ENCODE measurements at places on chromosomes 7 and 10. TPM values are rescaled to one million over a fixed set of nuclear protein-coding genes. Genes with fewer than 3 reads are reported as not detected.
A peak's percentile ranks its signal among the peaks of the same experiment; 100 is the strongest.

PLEKHS1 gene
- not detected for total RNA-seq

ARHGEF5 gene
- total RNA-seq: 37.2 TPM

DNA sequence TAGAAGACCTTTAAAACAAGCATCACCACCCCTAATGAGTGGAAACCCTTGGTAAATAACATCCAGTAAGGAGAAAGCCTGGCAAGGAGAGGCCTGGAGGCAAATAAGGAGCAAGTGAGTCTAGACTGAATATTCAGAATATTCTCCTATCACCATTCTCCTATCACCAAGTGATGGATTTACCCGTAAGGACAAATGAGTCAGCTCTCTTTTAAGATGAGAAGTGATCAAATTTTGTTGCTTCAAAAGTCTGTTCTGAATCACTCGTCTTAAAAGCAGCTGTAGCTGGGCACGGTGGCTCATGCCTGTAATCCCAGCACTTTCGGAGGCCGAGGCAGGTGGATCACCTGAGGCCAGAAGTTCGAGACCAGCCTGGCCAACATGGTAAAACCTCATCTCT lies 28.4 kb downstream of the KIAA1549 start:
- no peak for DNase-seq

NRP1 gene
- 24.0 TPM for total RNA-seq

DNA sequence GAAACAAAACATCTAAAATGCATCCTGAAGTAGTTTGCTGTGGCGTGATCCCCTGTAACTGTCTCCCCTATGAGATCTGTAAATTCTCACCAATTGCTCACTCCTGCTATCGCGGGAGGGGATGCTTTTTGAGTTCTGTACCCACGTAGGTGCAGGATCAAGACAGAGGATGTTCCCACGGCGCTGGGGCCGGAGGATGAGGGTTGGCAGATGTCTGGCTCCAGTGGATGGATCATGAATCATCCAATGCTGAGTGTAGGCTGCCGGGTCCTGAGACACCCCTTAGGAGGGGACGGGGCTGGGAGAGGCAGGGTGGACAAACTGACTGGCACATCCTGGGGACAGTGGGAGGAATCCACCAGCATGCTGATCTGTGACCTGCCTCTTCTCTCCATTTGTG lies 224.4 kb downstream of the USP6NL start:
- no peak for DNase-seq

DNA sequence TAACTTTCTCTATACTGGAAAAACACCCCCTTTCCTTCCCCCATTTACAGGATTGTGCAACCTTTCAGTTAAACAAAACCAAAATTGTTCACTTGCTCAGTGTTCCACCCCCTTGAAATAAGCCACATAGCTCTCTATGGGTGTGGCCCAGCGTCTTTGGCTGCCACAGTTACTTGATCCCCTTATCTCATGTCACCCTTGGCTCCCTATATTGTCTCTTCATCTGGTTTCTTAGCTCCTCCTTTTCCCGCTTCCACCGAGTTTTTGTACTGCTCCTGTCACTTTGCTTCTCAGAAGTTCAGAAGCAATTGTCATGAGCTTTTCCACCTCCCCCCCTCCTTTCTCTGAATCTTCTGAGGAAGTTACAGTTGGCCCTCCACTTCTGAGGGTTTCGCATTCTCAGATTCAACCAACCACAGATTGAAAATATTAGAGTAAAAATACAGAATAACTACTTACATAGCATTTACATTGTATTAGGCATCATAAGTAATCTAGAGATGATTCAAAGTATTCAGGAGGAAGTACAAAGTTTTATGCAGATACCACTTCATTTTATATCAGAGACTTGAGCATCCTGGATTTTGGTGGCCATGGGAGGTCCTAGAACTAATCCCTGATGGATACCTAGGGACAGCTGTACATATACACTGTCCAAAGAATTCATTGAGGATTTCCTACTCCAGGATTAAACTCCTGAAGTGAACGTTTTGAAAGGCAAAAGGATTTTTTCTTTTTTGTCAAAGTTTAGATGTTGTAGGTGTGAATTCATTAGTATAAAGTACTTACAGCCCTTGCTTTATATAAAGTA lies 60.4 kb downstream of the ADD3 start:
- DNase-seq: peak; percentile 63

GRCh38 chr7:107439025-107439424 lies 30.8 kb upstream of the GPR22 start:
- no peak for DNase-seq

DNA sequence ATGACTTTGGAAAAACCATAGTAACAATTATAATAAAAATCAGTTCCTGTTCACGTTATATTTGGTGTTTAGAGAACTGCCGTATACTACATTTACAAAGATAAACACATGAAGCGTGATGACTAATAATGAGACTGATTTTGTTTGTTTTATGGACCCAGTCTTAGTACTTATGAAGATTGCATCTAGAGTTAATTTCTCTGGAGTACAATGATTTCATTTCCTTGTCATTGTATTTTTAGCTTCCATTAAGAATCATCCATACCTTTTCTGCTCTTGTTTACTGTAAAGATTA lies 2.9 kb downstream of the RBM20 start:
- no peak for DNase-seq

GRCh38 chr10:110324201-110324804 lies 19.6 kb upstream of the SMNDC1 start:
- DNase-seq: peak; percentile 62

OR2A7 gene
- total RNA-seq: 4.1 TPM

GRCh38 chr10:11535346-11535959 lies 76.0 kb downstream of the USP6NL start:
- DNase-seq: no peak

DNA sequence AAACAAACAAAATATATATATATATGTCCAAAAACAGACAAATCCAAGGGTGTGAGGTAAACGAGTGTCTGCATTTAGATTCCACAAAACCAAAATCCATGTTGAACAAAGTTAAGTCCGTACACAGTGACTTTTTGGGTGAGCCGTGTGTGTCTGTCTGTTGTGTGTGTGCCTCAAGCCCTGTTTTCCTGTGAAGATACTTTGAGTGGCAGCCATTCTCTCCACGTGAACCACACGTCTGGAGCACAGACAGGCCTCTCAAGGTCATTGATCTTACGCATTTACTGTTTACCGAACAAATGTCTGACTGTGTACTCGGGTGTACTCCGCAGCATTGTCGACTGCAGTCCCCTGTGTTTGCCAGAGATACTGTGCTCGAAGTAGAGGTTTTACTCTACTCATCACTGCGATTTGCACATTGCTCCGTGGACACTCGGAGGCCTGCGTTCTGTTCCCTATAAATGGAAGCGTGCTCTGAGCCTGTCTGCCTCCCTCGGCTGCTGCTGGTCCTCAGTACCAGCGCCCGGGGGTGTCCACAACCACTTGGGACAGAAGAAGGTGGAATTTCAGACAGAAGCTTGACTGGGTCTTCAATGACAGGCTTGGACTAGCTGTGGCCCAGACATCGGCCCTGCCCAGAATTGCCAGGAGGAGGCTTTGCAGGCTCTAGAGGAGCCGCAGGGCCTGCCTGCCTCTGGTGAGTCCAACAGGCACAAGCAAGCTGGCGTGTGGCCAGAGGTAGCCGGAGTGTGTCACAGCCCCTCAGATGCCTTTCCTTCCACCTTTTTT lies 22.1 kb downstream of the CYP17A1 start:
- DNase-seq: no peak

DNA sequence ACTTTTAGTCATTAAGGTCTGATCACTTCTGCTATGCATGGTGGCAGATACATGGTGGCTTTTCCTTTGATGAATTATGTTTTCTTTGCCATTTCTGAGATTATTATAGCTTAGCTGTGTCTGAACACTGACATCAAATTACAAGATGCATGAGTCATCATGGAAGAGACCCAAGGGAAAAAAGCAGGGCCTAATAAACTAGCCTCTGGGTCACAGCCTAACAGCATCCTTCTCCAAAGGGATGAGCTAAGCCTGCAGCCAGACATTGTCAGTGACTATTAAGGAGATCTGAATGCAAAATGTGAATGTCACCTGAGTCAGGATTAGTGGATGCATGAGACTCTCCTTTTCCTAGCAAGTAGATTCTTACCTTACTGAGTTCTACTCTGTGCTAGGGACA lies 19.1 kb upstream of the OGDHL start:
- no peak for DNase-seq

- DNase-seq: no peak
Measured at GRCh38 chr7:39417642-39418041, 148.6 kb upstream of the YAE1 start.

DNA sequence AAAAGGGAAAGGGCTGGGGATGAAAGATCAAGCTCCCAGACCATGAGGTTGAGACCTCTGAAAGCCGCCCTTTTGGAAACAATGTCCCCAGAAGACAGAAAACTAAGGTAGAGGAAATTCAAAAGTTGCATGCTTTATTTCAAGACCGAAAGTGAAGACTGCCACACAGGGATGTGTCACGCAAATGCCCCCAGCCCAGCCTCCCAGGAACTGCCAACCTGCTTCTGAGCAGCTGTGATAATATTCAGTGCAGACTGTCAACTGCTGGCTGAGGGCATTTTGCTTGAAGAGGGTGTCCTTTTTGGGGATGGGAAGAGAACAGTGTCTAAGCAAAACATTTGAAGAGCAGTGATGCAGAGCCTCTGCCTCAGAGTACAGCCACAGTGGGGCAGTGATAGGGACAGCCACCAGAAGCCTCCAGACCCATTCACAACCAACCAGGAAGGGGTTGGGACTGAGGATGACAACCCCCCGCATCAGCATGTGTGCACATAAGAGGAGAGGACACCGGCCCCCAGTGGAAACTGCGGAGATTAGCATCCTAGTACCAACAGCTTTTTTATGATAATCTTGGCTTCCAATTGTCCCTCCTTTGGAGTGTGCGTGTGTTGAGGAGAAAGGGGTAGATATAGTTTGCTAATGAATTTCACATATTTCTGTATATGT lies 34.7 kb upstream of the NFE2L3 start:
- DNase-seq: peak; percentile 53

DNA sequence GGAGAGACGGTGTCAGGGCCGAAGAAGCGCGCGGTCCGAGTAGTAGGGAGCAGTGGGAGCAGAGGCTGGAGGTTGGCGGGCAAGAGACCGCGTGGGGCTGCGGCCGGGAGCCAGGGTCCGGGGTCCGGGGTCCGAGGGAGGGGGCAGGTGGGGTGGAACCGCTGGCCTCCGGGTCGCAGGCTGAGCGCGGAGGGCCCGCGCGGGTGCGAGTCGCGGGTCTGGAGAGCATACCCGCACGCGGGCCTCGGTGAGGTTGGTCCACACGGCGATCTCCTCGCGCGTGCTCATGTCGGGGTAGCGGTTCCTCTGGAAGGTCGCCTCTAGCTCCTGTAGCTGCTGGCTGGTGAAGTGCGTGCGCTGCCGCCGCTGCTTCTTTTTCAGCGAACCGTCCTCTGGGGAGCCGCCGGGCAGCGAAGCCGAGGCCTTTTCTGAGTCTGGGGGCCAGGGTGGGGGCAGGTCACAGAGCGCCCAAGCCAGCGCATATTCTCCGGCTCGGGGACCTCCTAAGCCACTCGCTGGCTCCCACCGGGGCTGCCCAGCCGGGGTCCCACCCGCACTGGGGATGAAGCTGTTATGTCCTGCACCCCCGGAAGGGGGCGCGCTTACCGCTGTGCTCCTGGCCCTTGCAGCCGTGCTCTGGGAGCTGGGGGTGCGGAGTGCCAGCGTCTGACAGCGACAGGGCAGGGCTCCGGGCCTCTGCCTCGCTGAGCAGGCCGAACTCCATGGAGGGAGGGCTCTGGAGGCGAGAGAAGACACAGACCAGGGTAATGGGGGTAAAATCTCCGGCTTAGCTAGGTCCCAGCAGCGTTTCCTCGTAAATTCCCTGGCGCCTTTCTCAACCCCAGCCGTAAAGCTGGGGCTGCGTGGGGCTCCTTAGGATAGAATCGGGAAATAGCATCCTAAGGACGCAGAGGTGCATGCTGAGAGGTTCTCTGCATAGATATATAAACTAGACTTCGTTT lies 5.5 kb downstream of the ELOVL3 start:
- peak; percentile 90 for DNase-seq

GRCh38 chr7:6382817-6383216 lies 64.9 kb downstream of the DAGLB start:
- DNase-seq: no peak

HEPACAM2 gene
- total RNA-seq: not detected

Measured in endodermal cell (in vitro differentiated cells).